ENCODE measurements at places on chromosomes 12 and 14. TPM values are rescaled to one million over a fixed set of nuclear protein-coding genes. Genes with fewer than 3 reads are reported as not detected.
A peak's percentile ranks its signal among the peaks of the same experiment; 100 is the strongest.

GRCh38 chr14:96091941-96092411, 52.8 kb downstream of the C14orf132 start:
- H3K27ac ChIP-seq, result no peak overlapping the region
- peaks cover 23% of the 10 kb centered on the region for H3K27me3 ChIP-seq
- no peaks in the 10 kb centered on the region for H3K36me3 ChIP-seq
- no peak for DNase-seq

BATF gene
- total RNA-seq, result 21.3 TPM

DNA sequence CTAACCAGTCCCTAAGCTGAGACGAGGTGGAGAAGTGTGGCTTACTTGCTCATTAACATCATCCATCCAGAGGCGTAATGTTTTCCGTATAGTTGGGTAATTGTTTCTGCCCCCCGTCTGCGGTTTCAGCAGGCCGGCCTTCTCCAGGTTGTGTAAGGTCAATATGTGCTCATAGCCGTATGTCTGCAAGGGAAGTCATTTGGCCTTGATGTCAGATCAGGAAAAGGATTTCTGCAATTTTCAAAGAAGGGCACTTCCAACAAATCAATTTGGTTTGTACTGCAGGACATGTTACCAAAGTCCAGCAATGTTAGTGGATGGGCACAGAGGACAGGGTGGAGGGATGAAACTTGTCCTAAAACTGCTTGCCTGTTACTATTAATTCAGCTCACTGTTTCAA, 9.9 kb upstream of the DIABLO start:
- H3K4me1 ChIP-seq, result no peaks in the 10 kb centered on the region
- peaks cover 83% of the 10 kb centered on the region for H3K36me3 ChIP-seq
- no peak for DNase-seq
- no peak overlapping the region for H3K27ac ChIP-seq
- H3K27me3 ChIP-seq, result no peaks in the 10 kb centered on the region

DNA sequence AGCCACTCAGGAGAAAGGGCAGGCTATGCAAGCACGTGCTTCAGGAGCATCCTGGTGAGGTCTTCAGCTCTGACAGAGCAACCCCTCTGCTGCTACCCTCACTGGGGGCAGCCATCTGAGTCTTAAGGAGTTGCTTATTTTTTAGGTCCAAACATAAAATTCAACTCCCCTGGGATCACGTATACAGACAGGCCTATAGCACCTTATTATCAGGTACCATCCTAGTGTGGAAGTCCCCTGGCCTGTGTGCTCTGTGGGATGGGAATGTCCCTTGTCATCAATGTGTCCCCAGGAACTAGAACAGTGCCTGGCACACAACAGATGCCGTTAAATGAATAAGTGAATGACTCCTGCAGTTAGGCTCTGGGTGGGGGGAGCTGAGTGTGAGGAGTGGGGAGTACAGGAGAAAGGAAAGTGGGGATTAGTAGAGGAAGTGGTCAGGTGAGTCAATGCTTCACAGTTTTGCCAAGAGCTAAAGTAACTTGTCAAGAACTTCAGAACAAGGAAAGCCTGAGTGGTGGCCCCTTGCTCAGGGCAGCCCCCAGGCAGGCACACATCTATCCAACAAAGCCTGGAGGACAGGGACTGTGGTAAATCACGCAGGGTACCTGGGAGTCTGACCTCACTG, 33.5 kb downstream of the DAD1 start:
- H3K4me3 ChIP-seq, result peak overlapping the region; percentile 25
- peaks cover 100% of the 10 kb centered on the region for H3K4me1 ChIP-seq
- peak; percentile 38 for DNase-seq
- peak overlapping the region; percentile 99 for H3K27ac ChIP-seq
- H3K27me3 ChIP-seq, result no peaks in the 10 kb centered on the region

DDX23 gene
- 158 TPM for total RNA-seq

DNA sequence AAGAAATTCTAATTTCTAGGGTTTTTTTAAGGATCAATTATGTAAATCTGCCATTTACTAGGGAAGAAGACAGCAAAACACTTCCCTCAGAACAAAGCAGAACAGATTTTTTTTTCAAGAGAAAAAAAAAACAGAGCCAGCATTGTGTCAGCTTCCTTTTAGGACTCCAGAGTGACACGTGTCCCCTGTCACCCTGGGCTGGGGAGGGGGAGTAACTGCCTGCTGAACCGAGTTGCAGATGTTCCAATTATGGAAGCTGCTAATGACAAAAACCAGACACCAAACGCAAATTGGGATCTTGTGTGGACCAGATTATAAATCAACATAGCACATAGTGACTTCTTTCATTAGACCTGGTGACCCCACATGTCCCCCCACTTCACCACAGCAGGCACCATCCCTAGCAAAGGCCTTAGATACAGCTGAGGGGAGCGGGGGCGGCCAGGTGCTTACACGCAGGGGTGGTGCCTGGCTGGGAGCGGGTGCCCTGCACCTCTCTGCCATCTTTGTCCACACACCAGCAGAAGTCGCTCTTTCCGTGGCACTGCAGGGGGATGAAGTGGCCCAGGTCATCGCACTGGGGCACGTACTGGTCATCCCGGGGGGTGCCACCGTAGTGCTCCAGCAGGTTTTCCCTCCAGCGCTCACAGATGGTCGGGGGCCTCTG, 25.4 kb downstream of the RTRAF start:
- DNase-seq, result no peak
- no peak overlapping the region for H3K27ac ChIP-seq
- no peak overlapping the region for H3K4me3 ChIP-seq

GRCh38 chr14:20180486-20180885, 10.2 kb upstream of the OR11G2 start:
- DNase-seq, result no peak
- H3K4me1 ChIP-seq, result no peaks in the 10 kb centered on the region
- H3K27me3 ChIP-seq, result peaks cover 5% of the 10 kb centered on the region
- no peak overlapping the region for H3K4me3 ChIP-seq
- H3K36me3 ChIP-seq, result no peaks in the 10 kb centered on the region

- no peaks in the 10 kb centered on the region for H3K36me3 ChIP-seq
- DNase-seq, result no peak
- H3K27ac ChIP-seq, result no peak overlapping the region
- no peak overlapping the region for H3K4me3 ChIP-seq
- H3K4me1 ChIP-seq, result no peaks in the 10 kb centered on the region
- no peaks in the 10 kb centered on the region for H3K27me3 ChIP-seq
Observed at GRCh38 chr12:87365423-87365822, 663.8 kb downstream of the C12orf50 start.

DNA sequence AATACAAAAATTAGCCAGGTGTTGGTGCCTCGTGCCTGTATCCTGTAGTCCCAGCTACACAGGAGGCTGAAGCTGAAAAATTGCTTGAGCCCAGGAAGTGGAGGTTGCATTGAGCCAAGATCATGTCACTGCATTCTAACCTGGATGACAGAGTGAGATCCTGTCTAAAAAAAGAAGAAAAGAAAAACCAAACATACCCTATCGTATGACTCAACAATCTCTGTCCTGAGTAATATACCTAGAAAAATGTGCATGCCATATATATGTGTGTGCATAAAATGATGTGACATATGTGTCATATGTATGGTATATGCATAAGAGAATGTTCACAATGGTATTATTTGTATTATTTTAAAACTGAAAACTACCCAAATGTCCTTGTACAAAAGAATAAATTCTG, 261.5 kb upstream of the CLEC14A start:
- H3K27me3 ChIP-seq, result no peaks in the 10 kb centered on the region
- H3K36me3 ChIP-seq, result no peaks in the 10 kb centered on the region
- H3K4me3 ChIP-seq, result no peak overlapping the region
- H3K27ac ChIP-seq, result no peak overlapping the region

KRT78 gene
- total RNA-seq, result not detected

DNA sequence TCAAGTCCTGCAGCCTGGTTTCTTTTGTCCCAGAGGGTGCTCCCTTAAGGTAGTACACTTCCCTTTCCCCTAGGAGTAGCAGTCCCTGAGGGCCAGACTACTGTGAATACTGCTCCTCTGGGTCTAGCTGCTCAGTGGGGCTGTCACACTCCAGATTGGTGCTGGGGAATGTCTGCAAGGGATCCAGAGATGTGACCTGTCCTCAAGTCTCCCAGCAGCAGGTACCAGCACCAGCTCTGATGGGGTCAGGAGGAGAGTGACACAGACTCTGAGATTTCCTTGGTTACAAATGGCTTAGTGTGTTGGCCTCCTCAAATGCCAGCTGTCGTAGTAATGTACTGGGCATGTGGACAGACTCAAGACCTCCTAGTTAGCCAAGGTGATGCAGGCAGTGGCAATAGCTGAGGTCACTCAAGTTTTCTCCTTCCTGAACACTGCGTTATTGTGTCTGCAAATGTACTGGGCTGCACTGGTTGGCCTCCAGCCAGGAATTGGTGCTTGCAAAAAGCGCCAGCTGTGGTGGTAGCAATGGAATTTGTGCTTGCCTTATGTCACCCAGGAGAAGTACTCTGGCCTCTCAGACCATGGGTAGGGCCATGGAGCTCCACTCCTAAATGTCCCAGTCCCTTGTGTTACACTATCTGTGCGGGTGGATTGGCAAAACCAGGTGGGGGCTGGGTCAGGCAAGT, 36.4 kb upstream of the AEBP2 start:
- H3K4me1 ChIP-seq, result peaks cover 2% of the 10 kb centered on the region
- no peaks in the 10 kb centered on the region for H3K36me3 ChIP-seq
- H3K27me3 ChIP-seq, result no peaks in the 10 kb centered on the region
- no peak overlapping the region for H3K27ac ChIP-seq

DNA sequence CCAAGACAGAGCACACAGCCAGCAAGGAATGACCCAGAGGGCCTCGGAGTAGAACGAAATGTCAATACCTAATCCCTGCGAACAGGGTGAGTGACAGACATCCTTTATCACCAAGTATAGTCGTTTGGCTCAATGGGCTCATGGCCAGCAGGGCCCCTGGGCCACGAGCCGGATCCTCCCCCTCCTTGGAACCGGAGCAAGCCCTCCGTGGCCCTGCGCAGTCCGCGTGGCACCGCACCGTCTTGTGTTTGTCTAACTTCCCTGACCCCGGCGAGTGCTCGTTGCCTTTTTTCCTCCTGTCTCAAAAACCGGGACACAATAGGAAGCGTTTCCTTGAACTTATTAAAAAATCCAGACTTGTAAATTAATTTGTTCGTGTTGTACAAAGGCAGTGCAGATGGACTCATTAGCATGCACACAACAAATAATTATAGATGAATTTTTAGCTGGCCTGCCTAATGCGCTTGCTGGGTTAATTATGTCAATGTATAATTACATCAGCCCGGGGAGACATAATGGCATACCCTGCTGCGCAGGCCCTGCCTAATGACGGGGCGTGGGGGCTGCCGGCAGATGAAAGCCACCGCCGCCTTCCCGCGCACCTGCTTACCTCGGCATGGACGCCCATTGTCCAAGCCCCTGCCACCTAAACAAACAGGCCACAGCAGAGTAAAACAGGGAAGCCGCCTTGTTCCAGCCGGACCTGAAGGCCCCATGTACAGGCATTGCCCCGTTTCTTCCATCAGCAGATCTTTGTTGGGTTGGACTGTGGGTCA, 81.6 kb downstream of the PHETA1 start:
- DNase-seq, result no peak
- peaks cover 22% of the 10 kb centered on the region for H3K27me3 ChIP-seq
- no peak overlapping the region for H3K27ac ChIP-seq
- H3K4me3 ChIP-seq, result no peak overlapping the region
- no peaks in the 10 kb centered on the region for H3K36me3 ChIP-seq

TMTC1 gene
- total RNA-seq, result 0.32 TPM

DNA sequence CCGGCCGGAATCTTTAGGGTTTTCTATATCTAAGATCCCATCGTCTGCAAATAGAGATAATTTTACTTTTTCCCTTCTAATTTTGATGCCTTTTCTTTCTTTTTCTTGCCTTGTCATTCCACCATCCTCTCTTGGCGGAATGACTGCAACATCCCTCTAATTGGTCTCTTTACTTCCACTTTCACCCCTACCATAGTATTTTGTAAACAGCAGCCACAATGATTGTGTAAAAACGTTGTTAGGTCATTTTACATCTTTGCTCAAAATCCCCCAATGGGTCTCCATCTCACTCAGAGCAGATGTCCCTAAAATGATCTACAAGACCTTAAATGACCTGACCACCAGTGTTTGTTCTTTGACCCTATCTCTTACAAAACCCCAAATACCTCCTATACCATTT, 80.0 kb upstream of the STAC3 start:
- H3K36me3 ChIP-seq, result no peaks in the 10 kb centered on the region
- H3K27ac ChIP-seq, result no peak overlapping the region
- H3K27me3 ChIP-seq, result no peaks in the 10 kb centered on the region
- no peak for DNase-seq
- no peaks in the 10 kb centered on the region for H3K4me1 ChIP-seq

DNA sequence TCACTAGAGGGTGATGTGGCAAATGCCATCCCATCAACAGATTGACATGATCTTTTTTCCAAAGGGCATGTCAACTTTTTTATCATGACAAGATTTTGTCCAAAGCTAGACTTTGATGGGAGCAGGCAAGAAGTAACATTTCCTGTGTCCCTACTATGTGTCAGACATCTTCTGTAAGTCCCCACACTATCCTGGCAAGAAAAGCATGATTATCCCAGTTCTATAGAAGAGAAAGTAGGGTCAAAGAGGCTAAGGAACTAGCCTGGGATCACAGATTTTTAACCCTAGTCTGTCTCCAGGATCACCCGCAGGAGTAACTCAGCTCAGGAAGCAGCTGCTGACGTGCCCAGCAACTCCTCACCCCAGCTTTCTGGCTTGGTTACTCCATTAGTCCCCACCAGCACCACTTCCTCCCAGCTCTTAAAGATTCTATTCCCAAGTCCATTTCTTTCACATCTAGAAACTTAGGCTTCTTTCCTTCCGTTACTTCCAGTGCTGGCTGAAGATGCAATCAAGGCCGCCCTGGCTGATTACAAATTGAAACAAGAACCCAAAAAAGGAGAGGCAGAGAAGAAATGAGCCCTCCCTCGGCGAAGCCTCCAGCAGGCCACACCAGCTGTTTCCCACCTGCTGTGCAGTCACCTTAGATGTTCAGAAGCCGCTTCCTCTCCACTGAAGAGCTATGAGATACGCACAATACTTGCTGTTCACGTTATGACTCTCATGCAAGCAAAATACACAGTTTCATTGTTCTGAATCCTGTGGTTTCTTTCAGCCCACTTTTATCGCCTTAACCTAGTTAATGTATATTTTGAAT, 6.2 kb downstream of the ISCU start:
- H3K36me3 ChIP-seq, result no peaks in the 10 kb centered on the region
- H3K27ac ChIP-seq, result peak overlapping the region; percentile 82
- DNase-seq, result peak; percentile 63
- peaks cover 38% of the 10 kb centered on the region for H3K4me1 ChIP-seq

MYO1A gene
- total RNA-seq, result 2.2 TPM

MYF5 gene
- not detected for total RNA-seq
